ENCODE measurements at places on chromosomes 3 and 15.

DNA sequence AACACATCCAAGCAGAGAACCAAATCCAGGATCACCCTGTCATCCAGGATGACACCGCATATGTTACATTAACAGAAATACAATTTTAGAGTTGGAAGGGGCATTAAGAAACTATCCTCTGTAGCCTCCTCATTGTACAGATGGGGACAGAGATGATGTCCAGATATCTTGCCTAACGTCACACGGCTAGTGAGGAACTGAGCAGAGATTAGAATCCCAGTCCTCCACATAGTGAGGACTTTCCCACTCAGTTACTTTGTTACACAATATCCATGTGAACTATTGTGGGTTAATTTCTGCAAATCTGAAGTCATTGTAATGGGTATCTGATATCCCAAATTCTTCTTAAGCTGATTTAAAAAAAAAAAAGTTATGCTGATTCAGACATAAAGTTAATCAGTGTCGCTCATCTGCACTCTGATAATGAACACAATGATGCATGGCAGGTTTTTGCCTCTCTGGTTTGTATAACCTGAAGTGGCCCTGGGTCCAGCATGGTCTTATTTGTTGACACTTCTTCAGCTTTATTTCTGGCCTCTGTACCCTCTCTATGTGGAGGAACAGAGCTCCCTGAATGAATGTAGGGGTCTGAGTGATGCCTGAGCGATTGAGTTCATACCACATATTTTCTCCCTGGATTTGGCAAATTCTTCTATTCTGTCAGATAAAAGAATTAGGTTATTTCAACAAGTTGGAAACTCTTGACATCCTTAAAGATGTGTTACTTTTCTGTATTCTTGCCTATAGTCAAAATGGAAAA lies 76.0 kb upstream of the LIMD1 start:
- DNase-seq: no peak

DNA sequence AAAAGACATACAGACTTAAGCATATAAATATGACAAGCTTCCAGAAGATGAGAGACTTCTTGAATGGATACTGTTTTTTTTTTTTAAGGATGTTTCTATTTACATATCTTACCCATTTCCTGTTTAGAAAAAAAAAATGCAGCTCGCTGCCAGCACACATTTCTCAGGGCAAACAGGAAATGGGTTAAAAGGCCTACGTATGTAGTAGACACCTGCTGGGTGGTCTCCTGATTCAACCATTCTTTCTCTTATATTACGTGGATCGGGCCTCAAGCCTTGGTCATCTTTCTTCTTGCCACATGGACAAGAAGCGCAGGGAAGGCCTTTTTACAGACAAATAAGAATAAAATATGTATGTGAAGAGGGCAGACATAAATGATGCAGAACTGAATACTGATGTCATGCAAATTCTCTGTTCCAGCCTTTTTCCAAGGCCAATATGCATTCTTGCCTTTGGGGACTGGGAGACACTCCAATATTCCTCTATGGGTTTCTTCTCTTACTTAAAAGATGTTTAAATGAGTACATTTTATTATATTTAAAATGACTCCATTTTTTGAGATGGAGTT lies 35.0 kb upstream of the TJP1 start:
- no peak for DNase-seq

GRCh38 chr3:104388619-104389018 lies 978.1 kb upstream of the ALCAM start:
- DNase-seq: no peak

DNA sequence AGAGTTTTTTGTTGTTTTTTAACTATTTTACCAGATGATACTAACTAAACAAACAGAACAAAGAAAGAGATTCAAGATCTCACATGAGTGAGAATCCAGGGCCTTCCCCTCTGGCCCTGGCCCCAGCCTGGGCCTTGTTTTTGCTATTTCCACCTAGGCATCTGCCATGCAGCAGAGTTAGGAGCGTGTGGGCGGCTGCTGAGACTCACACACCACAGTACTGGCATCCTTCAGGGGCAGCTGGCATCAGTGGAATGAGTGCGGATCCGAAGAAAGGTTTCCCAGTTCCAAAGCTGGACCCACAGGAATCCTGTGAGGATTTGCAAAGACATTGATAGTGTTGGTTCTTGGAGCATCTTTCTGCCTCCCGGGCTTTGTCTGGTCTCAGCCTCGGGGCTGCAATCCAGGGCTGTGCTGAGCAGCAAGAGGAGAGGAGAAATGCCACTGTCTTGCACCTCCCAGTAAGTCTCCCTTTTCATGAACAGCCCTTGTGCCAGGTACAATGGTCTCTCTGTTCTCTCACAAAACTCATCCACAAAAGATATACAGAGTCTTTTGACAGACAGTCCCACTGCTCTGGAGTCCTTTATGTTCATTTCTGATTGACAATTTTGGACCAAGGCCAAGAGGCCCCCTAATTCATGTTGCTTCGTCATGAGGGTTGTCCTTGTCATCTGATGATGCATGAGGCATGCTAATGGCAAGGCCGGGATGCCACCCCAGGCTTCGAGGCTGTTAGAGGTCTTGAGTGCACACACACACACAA lies 46.6 kb downstream of the APH1B start:
- DNase-seq: no peak

DNA sequence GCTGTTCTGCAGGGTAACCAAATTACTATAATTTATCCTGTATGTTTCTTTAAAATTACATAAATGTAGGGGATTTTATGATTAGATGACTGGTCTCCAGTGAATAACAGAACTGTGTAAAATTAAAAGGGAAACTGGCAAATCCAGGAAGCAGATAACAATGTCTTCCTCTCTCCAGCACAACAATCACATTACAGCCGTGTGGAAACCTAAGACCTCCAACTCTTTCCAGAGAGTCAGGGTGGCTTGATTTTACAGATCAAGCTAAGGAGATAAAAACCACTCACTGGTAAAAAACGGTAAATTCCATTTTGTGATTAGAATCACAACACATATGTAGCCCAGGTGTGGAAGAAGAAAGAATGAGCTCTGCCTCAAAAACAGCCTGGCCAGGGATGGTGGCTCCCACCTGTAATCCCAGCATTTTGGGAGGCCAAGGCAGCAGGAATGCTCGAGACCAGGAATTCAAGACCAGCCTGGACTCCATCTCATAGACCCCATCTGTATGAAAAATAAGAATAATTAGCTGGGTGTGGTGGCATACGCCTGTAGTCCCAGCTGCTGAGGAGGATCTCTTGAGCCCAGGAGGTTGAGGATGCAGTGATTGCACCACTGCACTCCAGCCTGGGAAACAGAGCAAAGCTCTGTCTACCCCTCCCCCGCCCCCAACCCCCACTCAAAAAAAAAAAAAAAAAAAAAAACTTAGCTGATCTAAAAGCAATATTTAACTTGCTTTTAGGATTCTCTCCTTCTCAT lies 29.0 kb downstream of the IL17RD start:
- DNase-seq: no peak

All from HAP-1 (cell line).